ENCODE measurements at places on chromosomes 7 and 10.

DNA sequence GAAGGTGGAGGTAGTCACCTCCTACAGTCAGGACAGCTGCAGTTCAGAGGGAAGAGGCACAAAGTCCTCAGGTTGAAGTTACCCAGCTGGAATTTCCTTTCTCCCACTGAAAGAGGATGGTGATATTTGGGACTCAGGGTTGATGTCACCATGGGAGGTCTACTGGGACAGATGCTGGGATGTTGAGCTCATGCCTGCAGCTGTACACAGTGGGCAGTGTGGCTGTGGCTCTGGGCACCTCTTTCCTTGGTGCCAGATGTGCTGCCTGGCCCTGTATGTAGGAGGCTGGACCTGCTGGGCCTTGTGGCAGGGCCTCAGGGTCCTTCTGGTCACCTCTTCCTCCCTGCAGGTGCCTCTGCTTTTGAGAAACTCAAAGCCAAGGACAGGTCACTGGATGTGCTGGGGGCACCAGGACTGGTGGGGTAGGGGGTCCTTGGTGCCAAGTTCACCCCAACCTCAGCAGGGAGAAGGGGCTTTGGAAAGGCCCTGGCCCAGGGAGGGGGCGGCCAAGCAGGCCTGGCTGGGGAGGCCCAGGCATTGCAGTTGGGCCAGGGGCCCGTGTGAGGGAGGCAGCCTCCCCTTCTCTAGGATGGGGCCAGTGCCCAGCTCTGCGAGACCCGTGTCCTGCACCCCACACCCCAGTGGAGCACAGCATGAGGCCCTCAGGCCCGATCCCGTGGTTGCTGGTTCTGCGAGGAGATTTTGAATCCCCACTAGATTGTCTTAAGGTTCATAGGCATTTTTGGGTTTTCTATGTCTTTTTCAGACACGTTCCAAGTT lies 103.1 kb downstream of the BMS1 start:
- DNase-seq = no peak

DNA sequence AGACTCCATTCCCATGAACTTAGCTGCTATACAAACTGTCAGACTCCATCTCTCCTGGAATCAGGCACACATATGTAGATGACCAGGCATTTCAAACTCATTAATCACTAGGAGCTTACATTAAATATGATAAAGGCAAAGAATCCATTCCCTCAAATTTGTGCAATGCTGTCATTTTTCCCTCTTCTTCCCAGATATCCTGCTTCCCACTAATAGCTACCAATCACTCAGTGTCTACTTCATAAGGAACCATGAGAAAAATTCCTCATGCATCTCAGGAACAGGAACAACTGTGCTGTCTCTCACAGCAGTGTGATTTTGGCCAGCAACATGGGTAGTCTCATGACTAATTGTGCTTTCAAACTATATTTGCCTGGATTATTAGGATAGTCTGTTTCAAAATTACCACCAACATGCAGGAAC lies 133.9 kb downstream of the DKK1 start:
- DNase-seq = no peak

GRCh38 chr10:2920168-2920567 lies 147.2 kb upstream of the PFKP start:
- no peak for DNase-seq

GRCh38 chr7:30668102-30668501 lies 14.2 kb downstream of the CRHR2 start:
- no peak for DNase-seq

DNA sequence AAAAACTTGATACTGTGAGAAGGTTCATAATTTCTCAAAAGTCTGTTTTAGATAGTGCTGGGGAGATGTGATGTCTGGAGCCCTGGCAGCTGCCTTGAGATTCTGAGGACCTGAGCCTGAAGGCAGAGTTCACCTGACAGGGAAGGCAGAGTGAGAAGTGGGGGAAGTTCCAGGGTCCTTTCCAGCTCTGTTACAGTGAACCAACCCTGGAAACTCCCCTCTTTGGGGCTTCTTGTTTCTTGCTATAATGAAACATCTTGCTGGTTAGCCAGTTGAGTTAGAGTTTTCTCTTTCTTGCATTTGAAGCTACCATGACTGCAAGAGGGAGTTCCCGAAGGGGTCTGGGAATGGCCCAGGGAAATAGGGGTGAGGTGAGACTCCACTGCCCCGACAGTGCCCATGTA lies 158.9 kb upstream of the TNRC18 start:
- no peak for DNase-seq
